ENCODE measurements at places on chromosomes 3 and 15. TPM values are rescaled to one million over a fixed set of nuclear protein-coding genes. Genes with fewer than 3 reads are reported as not detected.

CLDN16 gene
- total RNA-seq = not detected

CLEC3B gene
- not detected for total RNA-seq

CFAP100 gene
- not detected for total RNA-seq

STRC gene
- total RNA-seq = 1.2 TPM

PATL2 gene
- 1.0 TPM for total RNA-seq

NTRK3 gene
- 0.11 TPM for total RNA-seq

TTLL13 gene
- not detected for total RNA-seq

HRG gene
- not detected for total RNA-seq

DCP1A gene
- 16.6 TPM for total RNA-seq

DRD3 gene
- not detected for total RNA-seq

CASR gene
- total RNA-seq = not detected

SUCNR1 gene
- total RNA-seq = not detected

PPM1M gene
- 35.4 TPM for total RNA-seq

UROC1 gene
- total RNA-seq = not detected

TF gene
- 1.6 TPM for total RNA-seq

VPS13C gene
- total RNA-seq = 180 TPM

RTP1 gene
- not detected for total RNA-seq

ADCY5 gene
- total RNA-seq = not detected

MYO5C gene
- total RNA-seq = 0.58 TPM

RBM15B gene
- 26.1 TPM for total RNA-seq

SLC28A1 gene
- not detected for total RNA-seq

SLC9A9 gene
- total RNA-seq = 2.3 TPM

EIF4G1 gene
- total RNA-seq = 369 TPM

ACTC1 gene
- total RNA-seq = not detected

ZNF80 gene
- total RNA-seq = not detected

MYZAP gene
- not detected for total RNA-seq

STRIT1 gene
- not detected for total RNA-seq

RAD51 gene
- total RNA-seq = 11.4 TPM

PARP16 gene
- total RNA-seq = 8.3 TPM

ITIH3 gene
- not detected for total RNA-seq

PLXNB1 gene
- 34.0 TPM for total RNA-seq

PCOLCE2 gene
- total RNA-seq = not detected

TMEM212 gene
- not detected for total RNA-seq

NOX5 gene
- total RNA-seq = not detected

GOLGA8Q gene
- total RNA-seq = not detected

GOLGA6L9 gene
- total RNA-seq = 4.0 TPM

GOLGA6A gene
- total RNA-seq = not detected

ATP2B2 gene
- total RNA-seq = 0.22 TPM

TCTA gene
- 17.2 TPM for total RNA-seq

TMC3 gene
- total RNA-seq = not detected

SORD gene
- total RNA-seq = 33.5 TPM

ILDR1 gene
- total RNA-seq = 0.52 TPM

KCNMB2 gene
- not detected for total RNA-seq

PLCL2 gene
- 2.5 TPM for total RNA-seq

AHSG gene
- total RNA-seq = not detected

C3orf22 gene
- not detected for total RNA-seq

CD200 gene
- not detected for total RNA-seq

AP2M1 gene
- total RNA-seq = 265 TPM

B3GALNT1 gene
- total RNA-seq = 5.7 TPM

ARPP19 gene
- total RNA-seq = 118 TPM

CYP8B1 gene
- not detected for total RNA-seq

OXSM gene
- 15.7 TPM for total RNA-seq

TMED3 gene
- 67.3 TPM for total RNA-seq
